ENCODE measurements at places on chromosomes 4 and X. TPM values are rescaled to one million over a fixed set of nuclear protein-coding genes. Genes with fewer than 3 reads are reported as not detected.
A peak's percentile ranks its signal among the peaks of the same experiment; 100 is the strongest.

Gene HPRT1
- 12.1 TPM for total RNA-seq

Gene MAML3
- 59.4 TPM for total RNA-seq

Gene BEX4
- total RNA-seq: 82.5 TPM

Gene PTTG2
- total RNA-seq: not detected

Gene FAM47C
- not detected for total RNA-seq

Gene ASB12
- 0.32 TPM for total RNA-seq

Gene EDA
- total RNA-seq: 1.7 TPM

Gene MAGEB2
- total RNA-seq: not detected

Gene PITX2
- total RNA-seq: 1.3 TPM

Gene TEX13B
- total RNA-seq: not detected

Gene DDX53
- total RNA-seq: not detected

Gene SLC25A53
- total RNA-seq: 5.7 TPM

Gene GAGE13
- total RNA-seq: not detected

Gene ELMOD2
- total RNA-seq: 65.5 TPM

Gene ETDA
- total RNA-seq: not detected

DNA sequence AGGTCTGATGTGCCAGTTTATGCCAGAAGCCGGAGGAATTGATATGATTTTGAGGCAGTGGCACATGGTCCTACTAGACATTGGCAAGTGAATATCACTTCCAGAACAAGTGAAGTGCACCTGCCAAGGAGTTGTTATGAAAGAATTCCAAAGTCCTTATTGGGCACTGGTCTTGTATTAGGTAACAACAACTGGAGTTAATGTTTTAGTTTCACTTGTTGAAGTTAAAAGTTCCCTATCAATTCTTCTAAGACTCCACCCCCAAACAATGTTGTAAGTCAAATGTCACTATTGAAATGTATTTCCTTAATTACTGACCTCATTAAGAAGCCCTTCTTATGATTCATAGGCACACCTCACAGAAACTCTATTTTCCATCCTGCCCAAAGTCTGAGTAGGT is 3.1 kb downstream of the TET2 start:
- DNase-seq: no peak

- peak; percentile 90 for DNase-seq
Measured at GRCh38 chr4:52911684-52912294, 49.7 kb downstream of the RASL11B start.

DNA sequence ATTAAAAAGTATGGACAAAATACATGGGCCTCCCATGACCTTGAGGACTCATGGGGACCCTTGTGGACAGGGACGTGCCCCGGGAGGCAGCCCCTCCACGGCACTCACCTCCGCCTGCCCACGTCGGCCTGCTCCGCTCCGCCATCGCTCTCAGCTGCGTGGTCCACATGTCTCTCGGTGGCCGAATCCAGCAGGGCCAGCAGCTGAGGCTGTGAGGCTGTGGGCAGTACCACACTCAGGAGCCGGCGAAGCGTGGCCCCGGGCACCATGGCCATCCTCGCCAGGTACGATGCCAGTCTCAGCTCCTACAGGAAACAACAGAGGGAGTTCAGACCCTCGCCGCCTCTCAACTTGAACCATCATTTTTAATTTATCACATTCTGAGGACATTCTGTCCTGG is 140.0 kb downstream of the EVC2 start:
- DNase-seq: no peak

- DNase-seq: no peak
Measured at GRCh38 chr4:54586320-54586955, 71.3 kb upstream of the KIT start.

DNA sequence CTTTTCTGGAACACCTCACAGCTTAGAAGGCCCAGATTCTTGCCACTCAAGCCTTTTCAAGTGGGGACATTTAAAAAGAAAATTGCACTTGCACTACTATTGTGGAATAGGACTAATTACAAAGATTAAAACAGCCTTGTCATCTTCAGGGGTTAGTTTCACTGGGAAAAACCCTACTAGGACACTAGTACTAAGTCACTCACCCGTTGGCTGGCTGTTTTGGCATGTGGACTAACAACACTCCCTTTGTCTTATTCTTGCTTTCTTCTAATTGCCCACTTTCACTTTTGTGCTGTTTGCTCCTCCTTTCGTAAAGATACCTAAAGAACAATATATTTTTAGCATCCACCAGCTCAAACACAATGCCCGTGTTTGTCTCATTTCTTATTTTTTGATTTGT is 200.9 kb upstream of the MID1 start:
- no peak for DNase-seq

DNA sequence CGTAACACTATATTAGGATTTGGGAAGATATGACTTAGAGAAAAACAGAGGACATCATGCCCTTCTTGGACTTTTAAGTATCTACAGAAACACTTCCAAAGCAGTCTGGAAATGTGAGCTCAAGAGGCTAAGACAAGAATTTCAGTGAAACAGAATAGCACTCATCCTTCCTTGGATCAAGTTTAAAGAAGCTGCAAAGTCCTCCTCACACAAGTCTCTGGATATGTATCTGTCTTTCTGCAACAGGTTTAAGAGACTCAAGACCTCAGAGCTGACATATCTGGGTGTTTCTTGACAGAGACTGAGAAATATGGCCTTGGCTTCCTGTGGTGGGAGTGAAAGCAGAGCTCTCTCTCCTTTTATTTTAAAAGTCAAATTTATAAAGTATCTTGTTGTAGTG is 82.5 kb upstream of the GIMD1 start:
- DNase-seq: no peak

- DNase-seq: no peak
Measured at GRCh38 chr4:185020863-185021761, 2.8 kb downstream of the HELT start.

DNA sequence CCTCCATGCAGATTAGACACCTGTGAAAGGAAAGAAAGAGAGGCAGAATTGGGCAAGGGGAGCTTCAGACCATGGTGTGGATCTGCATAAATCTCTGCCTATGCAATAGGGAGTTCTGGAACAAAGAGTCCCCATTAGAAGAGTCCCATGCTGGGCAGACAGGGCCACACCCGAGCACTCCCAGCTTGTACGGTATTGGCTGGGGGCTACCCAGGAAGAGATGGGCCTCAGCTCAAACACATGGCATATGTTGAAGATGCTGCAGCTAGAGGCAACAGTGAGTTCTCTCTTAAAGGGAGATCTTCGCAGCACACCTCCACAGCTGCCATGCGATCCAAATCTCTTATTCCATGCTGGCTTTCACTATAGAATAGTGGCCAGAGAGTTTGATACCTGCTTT is 24.7 kb downstream of the CCNG2 start:
- DNase-seq: no peak

DNA sequence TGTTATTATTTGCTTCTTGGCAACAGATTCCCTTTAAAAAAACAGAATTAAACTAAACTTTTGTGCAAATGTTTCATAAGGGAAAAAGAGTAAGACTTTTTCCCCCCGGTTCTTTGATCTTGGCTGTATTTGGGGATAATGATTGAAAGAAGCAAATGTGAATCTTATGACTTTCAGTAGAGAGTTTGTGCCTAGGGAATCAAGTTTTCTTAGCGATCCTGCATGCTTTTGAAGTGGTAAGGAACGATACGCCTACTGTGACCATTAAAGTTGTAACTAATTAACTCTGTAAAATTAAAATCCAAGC is 9.0 kb downstream of the ATP10D start:
- DNase-seq: no peak

GRCh38 chrX:149870840-149871239 is 10.1 kb upstream of the MAGEA8 start:
- DNase-seq: no peak

- DNase-seq: no peak
Measured at GRCh38 chr4:21203416-21203815, 503.2 kb downstream of the PACRGL start.

DNA sequence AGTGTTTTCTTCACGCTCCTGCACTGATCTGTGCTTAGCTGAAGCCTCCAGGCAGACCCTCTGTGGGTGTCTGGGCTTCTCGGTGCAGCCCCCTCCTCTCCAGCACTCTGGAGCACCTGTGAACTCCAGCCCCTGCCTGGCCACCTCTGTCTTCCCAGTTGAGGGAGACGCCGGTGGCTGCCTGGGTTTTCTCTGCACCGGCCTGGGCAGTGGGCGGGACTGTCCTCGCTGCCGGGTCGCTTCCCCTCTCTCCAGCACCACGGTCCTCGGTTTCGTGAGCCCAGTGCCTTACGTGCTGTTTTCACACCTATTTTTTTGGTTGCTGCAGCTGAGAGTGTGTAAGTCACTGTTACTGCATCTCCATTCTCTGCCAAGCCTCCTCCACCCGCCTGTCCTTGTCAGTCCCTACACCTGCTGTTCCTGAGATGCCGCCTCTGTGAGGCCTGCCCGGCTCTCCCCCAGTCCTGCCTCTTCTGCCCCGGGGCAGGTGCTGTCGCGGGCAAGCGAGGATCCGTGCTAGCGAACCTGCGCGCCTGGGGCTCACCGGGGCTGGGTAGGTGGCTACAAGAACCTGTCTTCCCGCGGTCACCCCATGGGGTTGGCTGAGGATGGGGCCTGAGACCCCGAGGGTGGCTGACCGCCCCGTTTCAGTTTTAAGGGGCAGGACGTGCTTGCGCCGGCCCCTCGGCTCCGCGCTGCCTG is 2.4 kb upstream of the FGFRL1 start:
- DNase-seq: no peak

GRCh38 chr4:9944431-9945425 is 76.6 kb downstream of the SLC2A9 start:
- DNase-seq: no peak

- no peak for DNase-seq
Measured at GRCh38 chr4:114040319-114041116, 61.1 kb upstream of the ARSJ start.

- no peak for DNase-seq
Measured at GRCh38 chrX:147962476-147962875, 18.7 kb upstream of the FMR1NB start.

GRCh38 chr4:118277243-118277642 is 75.6 kb downstream of the PRSS12 start:
- no peak for DNase-seq

DNA sequence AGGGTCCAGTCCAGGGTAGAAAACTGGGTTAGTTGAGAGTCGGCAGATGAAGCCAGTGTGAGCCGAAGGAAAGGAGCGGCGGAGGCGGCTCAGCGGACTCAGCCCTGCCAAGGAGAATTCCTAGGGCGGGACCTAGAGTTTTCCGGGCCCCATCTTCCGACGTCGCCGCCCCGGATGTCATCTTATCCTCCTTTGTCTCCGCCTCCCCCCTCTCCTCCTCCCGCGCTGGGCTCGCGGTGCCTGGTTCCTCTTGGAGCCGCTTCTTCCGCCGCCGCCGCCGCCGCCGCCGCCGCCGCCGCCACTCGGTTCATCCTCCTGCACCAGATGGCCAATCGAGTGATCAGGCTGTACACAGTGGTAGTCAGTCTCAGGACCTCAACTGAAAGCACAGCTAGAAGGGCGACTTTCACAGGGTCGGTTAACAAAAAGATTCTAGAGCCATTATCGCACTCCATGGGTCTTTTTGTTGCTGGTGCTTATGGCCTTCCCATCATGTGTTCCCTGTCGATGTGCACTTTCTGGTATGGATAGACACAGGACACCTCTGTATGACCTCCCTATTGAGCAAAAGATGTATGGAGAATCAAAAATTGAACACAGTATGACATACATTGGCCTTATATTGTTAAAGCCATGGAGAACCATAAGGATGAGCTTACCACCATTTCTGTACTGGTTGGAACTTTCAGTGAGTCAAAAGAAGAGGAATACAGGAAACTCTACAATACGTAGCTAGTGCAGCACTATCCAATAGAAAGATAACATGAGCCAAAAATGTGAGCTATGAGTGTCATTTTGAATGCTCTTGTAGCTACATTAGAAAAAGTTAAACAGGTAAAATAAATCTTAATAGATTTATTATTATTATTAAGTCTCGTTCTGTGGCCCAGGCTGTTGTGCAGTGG is 32.4 kb upstream of the THOC2 start:
- peak; percentile 83 for DNase-seq

GRCh38 chr4:79991601-79992000 is 81.4 kb downstream of the ANTXR2 start:
- no peak for DNase-seq

DNA sequence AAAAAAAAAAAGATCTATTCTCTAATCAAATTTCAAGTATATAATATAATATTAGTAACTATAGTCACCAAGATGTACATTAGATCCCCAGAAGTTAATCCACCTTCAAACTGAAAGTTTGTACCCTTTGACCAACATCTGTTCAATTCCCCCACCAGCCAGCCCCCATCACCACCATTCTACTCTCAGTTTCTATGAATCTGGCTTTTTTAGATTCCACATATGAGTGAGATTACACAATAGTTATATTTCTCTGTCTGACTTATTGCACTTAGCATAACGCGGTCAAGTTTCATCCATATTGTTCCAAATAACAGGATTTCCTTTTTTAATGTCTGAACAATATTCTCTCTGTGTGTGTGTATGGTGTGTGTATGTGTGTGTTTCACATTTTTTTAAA is 33.7 kb upstream of the VMA21 start:
- no peak for DNase-seq

All from glutamatergic neuron (in vitro differentiated cells).